T-helper 22 cell (primary cell): ENCODE measurements at places on chromosomes 4 and X.

GRCh38 chrX:19743386-19743785, 144.0 kb downstream of the SH3KBP1 start:
- no peak for DNase-seq

GRCh38 chr4:54228056-54228527, 1.0 kb upstream of the PDGFRA start:
- no peak for DNase-seq

DNA sequence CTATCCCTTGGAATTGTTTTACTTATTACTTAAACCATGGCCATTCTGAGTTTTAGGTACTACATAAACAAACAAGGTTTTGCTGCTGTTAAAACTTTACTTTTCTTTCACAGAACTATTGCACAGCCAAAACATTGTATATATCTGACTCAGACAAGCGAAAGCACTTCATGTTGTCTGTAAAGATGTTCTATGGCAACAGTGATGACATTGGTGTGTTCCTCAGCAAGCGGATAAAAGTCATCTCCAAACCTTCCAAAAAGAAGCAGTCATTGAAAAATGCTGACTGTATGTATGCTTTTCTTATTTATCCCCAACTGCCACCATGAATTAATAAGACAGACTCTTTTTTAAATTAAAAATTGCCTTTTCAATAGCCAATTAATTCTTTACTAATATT, 69.8 kb downstream of the CCKAR start:
- DNase-seq: no peak

- no peak for DNase-seq
Measured at GRCh38 chr4:103046416-103047290, 27.1 kb upstream of the SLC9B1 start.

- no peak for DNase-seq
Measured at GRCh38 chrX:80648023-80648422, 161.7 kb downstream of the BRWD3 start.

GRCh38 chrX:78653118-78653822, 5.9 kb downstream of the RTL3 start:
- no peak for DNase-seq
